AG08395 (cell line): ENCODE measurements at places on chromosomes 6 and 20.

- no peak for DNase-seq
Observed at GRCh38 chr6:91079969-91080368, 493.1 kb upstream of the MAP3K7 start.

DNA sequence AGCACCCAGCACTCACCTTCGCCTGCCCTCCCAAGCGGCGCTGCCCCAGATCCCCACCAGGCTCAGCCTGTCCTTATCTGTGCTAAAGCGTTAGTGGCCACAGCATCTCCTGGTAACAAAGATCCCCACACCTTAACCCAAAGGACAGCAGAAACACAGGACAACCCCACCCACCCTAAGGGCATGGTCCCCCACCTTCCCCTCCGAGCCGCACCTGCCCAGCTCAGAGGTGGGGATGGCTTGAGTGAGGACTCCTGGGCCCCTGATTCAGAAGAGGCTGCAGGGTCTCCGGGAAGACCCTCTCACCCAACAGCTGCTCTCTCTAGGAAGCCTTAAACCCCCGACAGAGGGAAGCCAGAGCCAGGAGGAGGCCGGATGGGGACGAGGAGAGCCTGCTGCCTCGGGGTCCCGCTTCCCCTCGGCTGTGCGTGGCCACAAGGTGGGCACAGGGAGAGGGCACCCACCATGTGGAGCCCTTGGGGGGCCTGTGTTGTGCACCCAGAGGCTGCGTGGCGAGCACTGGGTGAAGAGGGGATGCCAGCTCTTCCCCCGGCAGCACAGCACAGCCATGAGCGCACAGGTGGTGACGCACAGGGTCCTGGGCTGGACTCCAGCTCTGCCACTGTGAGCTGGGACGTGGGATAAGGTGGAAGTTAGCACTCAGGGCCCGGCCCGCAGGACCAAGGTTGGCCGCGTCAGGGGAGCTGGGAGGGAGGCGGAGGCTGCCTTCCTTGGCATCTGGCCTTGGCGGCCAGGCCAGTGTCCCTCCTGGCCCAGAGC lies 31.9 kb upstream of the MRGBP start:
- DNase-seq = no peak

- DNase-seq = peak; percentile 58
Observed at GRCh38 chr20:62032609-62033368, 32.9 kb downstream of the TAF4 start.

DNA sequence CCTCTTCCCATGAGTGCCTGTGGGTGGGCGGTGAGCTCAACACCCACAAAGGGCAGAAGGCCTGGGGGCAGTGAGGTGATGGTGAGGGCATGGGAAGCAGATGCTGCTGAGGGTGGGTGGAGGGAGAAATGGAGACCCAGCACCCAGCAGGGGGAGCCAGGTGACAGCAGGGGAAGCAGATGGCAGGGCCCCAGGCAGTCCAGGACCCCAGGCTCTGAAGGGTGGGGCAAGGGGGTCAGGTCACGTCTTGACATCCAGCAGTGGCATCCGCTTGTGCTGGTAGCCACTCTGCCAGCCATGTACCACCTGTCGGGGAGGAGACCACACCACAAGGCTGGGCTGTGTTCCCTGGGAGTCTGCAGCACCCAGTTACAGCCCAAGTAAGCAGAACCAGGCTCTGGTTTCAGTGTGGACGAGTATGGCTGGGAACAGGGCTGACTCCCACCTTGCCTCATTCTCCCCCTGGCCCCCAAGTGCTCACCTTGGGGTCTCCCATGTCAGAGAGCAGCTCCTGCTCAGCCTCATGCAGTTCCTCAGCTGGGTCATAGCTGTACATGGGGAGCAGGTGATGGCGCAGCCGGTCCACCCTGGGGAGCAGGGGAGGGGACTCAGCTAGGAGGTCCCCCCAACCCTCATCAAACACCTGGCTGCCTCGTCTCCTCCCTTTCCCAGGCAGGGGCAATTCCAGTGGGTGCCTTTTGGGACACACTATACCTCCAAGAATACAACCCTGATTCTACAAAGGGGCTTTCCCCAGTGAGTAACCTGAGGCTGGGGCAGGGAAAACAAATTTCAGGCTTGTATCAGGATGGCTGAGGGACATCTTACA lies 2.0 kb downstream of the SMIM29 start:
- no peak for DNase-seq

DNA sequence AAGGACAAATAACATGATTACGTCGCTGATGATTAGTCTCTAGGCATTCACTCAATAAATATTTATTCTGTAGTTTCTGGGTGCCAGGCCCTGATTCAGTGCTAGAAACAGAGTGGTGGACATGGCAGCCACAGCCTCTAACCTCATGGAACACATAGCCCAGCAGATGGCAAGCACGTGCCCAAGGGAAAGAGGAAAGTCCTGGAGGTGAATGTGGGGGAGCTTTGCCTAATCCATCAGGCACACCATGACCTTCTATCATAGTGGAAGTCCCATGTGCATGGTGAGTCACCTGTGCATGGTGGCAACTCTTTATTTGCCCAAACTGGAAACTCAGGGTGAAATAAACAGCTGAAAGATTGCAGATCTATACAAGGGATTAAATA lies 143.0 kb upstream of the TNFAIP3 start:
- no peak for DNase-seq
